Activated T-helper 1 cell treated with anti-CD3 and anti-CD28 coated beads, Interleukin-2, amount 50 U/mL, for 16 hours (primary cell): ENCODE measurements at places on chromosomes 1 and 21.

- no peak for DNase-seq
Observed at GRCh38 chr21:43585924-43586413, 73.3 kb downstream of the HSF2BP start.

- DNase-seq = no peak
Observed at GRCh38 chr1:155010211-155010918, 7.8 kb downstream of the ZBTB7B start.

DNA sequence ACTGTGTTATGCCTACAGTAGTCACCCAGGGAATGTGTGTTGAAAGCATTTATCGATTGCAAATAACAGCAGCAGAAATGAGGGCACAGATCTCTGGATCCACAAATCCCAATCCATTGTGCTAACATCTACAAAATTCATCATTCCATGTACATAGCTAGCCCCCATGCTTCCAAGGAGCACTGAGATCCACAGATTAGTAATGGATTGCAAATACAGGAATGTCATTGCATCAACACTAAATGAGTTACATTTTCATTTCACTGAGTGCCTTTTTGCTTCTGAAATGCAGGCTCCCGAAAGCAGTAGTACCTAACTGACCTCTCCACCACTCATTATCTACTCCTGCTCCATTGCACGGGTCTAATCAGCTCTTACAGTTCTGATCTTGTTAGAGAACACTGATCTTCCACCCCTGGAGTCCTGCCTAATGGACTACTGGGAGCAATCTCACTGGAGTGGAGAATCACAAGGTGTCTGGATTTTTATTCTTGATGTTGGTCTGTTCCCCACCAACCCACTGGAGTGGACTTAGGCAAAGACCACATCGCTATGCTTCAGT lies 30.5 kb downstream of the ASTN1 start:
- DNase-seq = no peak

GRCh38 chr1:3535732-3536131 lies 75.6 kb downstream of the MEGF6 start:
- DNase-seq = no peak

GRCh38 chr1:37533317-37534093 lies 18.9 kb upstream of the MEAF6 start:
- no peak for DNase-seq

DNA sequence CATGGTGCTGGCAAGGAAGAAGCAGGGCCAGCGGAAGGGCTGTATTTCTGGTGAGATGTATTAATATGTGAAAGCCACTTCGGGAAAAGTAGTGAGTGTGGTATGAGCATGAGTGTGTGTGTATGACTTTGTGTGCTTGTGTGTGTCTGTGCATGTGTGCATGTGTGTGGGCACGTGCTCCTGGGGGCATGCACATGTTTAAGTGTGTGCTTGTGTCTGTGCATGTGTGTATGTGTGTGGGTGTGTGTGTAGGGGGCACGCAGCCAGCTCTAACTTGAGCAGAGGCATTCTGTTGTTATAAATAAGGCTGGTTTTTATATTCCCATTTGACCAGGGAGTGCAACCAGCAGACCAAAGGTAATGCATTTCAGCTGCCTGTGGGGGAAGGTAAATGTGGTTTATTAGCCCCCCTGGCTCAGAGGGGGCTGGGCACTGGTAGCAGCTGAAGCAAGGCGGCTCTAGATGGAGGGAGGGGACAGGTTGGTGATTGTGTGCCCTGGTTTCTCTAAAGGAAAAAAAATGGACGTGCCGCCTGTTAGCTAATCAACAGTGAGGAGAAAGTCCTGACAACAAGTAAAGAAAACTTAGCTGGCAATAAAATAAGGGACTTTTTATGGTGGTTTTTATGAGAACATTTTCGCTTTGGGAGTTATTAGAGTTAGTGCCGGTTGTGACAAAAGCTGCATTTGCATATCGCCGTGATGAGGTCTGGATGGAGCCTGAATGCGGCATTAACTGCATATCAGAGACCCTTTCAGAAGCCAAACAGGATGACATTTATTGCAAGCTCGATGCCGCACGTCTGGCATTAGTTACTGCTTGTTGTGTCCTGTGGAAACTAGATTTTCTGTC lies 180.1 kb downstream of the CAMTA1 start:
- no peak for DNase-seq

GRCh38 chr1:14713077-14713476 lies 114.6 kb downstream of the KAZN start:
- DNase-seq = no peak

DNA sequence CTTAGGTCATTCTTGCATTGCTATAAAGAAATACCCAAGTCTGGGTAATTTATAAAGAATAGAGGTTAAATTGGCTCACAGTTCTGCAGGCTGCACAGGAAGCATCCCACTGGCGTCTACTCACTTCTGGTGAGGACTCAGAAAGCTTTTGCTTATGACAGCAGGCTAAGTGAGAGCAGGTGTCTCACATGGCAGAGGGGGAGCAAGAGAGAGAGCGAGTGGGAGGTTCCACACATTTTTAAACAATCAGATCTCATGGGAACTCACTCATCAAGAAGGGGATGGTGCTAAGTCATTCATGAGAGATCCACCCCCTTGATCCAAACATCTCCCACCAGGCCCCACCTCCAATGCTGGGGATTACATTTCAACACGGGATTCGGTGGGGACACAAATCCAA lies 13.6 kb upstream of the RGS4 start:
- no peak for DNase-seq

DNA sequence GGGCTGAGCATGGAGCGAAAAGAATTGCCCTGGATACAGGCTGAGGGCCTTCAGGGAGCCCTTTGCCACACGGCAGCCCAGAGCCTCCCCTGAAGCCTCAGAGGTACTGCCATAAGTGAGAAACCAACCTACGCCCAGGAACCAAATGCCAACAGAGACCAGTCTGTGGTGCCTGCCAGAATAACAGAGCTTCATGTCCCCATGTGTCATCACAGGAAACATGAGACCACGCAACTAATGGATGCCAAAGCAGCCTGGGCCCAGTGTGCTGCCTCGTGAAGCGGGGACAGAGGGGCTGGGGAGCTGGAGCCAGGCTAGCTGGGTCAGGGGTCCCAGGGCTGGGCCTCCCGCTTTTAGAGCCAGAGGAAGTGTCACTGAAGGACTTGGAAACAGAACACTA lies 18.7 kb upstream of the STUM start:
- no peak for DNase-seq

- no peak for DNase-seq
Observed at GRCh38 chr1:19169642-19170041, 40.4 kb downstream of the UBR4 start.

- DNase-seq = no peak
Observed at GRCh38 chr1:21786640-21787039, 3.7 kb upstream of the USP48 start.

DNA sequence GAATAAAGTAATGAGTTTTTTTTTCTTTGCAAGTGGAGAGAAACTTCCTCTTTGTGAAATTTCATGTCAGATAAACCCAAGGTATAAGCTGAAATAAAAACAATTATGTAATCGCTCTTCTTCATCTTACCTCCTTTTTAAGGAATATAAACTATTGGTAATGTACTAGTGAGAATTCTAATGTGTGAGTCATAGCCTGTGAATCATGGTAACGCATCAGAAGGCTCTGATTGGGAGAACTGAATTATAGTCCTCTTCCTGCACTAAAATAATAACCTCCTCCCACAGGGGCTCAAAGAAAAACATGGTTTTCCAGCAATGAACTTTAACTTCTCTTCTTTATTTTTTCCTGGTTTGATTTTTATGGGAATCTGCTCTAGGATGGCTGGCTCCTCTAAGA lies 57.1 kb upstream of the COX20 start:
- DNase-seq = no peak

GRCh38 chr1:157820299-157820698 lies 379 bp upstream of the FCRL1 start:
- DNase-seq = no peak

GRCh38 chr1:240244968-240245628 lies 153.4 kb downstream of the FMN2 start:
- DNase-seq = no peak

- DNase-seq = no peak
Observed at GRCh38 chr1:101410048-101410878, 173.4 kb downstream of the S1PR1 start.

DNA sequence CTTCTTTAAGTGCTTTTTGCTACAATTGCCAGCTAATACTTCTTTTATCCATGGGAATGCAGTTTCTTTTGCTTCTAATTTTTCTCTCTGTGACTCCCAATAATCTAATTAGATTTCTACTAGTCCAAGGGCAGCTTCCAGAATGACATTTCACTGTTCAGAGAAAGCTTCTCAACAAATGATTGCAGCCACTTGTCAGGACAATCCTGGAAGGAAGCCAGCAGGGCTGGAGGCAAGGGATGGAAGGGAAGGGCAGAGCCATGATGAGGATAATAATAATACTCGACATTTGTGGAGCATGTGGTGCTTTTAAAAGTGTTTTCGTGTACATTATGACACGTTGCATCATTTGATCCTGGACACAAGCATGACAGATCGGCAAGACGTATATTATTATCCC lies 19.4 kb downstream of the F11R start:
- DNase-seq = no peak

DNA sequence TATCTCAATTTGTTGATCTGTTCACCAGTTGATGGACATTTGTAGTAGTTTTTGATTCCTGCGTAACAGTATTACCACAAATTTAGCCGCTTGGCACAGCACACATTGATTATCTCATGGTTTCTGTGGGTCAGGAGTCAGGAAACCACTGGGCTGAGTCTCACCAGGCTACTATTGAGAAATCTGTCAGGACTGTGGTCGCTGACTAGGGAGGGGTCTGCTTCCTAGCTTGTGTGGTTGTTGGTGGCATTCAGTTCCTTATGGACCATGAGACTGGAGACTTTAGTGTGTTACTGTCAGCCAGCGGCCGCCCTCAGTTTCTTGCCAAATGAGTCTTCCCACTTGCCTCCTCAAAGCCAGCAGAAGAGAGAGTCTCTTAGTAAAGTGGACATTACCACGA lies 9.8 kb downstream of the PEX14 start:
- DNase-seq = no peak

- DNase-seq = no peak
Observed at GRCh38 chr21:45573452-45574035, 31.3 kb upstream of the SLC19A1 start.

DNA sequence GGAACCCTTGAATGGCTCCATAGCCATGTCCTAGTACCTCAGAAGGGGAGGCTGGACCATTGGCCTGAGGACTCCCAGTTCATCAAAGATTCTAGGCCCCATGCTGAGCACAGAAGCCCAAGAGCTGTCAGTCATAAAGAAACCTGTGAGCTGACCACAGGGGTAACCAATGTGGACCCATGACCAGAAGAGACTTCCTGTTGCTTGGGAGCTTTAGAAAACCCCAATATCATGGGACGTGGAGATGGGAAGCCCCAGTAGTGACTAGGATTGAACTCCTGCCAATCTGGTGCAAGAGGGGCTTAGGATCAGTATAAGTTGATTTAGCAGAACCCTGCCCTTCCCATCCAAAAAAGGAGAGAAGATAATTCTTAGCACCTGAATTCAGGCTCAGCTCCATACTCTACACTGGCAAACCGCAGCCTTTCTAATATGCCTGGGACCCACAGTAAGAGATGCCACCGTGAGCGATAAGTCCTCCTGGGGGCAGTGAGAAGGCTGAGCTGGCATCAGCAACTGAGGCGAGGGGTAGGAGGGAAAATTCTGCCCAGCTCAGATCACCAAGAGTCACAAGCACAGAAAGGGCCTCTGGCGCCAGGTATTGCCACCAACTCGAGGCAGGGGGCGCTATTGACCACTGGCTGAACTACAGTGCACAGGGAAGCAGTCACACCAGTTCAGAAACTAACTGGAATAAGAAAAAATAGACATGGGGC lies 108.9 kb downstream of the CAPN8 start:
- DNase-seq = no peak

GRCh38 chr1:32957017-32957416 lies 7.6 kb downstream of the RNF19B start:
- DNase-seq = no peak

DNA sequence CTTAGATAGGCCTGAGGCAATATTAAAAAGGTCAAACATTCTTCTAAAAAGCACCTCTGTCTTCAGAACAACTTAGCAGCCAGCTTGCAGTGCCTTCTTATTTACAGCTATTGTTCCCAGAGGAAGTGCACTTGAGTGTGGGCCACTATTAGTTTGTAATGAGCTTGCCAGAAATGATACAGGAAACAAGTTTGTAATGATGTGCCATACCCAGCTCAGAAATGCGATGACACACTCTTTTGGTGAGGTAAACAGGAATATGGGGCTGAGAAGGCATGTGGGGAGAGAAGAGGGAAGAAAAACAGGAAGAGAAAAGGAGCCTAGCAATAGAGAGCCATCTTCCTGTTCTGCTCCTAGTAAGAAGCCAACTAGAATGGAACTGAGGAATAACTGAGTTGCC lies 295.4 kb downstream of the AGBL4 start:
- DNase-seq = no peak

- DNase-seq = no peak
Observed at GRCh38 chr1:85158910-85159309, 41.9 kb downstream of the SYDE2 start.

DNA sequence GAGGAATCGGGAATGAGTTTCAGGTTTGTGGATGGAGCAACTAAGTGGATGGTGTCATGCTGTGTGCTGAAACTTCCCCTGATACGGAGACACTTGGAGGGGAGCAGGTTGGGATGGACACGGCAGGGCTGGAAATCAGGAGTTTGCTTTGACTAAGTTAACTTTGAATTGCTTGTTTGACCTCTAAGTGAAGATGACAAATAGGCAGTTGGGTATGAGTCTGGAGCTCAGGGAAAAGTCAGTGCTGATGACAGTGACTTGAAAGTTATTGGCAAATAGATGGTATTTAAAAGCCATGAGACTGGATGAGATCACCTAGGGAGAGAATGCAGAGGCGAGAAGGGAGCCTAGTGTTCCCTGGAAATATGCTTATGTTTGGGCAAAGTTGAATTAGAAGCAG lies 12.8 kb upstream of the ZSCAN20 start:
- DNase-seq = no peak

- DNase-seq = no peak
Observed at GRCh38 chr1:84242641-84243040, 58.9 kb upstream of the SAMD13 start.

DNA sequence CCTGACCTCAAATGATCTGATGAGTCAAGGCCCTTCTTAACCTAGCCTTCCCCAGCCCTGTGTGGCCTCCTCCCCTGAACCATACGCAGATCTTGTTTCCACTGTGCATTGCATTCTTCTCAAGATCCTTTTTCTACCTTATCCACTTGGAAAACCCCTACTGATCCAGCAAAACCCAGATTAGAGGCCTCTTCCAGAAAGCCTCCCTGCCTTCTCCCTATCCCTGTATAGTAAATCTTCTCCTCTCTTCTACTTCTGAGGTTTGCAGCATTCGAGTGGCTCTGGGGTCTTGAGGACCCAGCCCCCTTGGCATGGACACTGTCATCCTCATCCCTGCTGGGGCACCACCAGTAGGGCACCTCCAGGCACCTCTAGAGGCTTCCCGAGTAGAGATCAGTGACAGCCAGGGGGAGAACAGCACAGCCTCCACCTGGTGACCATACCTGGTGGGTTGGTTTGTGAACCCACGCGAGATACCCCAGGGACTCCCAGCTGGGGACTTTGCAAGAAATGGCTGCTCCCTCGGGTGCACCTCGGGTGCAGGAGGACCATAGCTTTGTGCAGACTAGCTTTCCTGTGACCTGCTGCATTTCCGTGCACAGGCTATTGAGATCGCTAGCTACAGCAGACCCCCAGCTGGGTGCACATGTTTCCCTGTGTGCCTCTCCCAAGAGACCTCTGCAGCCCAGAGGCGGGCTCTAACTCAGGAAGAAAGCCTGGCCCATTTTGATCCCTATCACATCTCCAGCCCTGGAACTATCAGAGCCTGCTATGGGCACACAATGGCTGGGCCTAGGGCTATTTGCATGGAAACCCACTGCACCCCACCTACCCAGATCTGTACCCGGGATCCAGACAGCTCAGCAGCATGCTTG lies 34.2 kb downstream of the MATN1 start:
- DNase-seq = no peak
